ENCODE measurements at places on chromosomes 6 and 20.

- peak; percentile 31 for DNase-seq
Measured at GRCh38 chr20:41078329-41078728, 49.7 kb downstream of the TOP1 start.

GRCh38 chr20:17969884-17970409 is 1.1 kb downstream of the MGME1 start:
- DNase-seq = peak; percentile 77

DNA sequence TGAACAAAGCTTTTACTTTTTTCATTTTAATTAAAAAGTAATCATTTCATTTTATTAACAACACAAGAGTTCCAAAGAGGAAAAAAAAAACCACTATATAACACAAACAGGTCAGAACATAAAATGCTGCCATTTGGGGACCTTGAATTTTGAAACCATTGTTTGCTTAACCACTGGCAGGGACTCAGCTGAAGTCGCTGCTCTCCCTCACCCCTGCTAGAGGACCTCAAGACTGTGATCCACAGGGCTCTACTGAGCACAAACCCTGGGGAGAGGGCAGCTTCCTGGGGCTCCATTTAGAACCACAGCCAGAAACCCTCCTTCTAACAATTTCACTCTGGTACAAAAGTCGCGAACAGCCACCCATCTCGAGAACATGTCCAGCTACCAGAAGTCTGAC is 28.8 kb downstream of the NCOA5 start:
- DNase-seq = no peak

GRCh38 chr6:46590765-46591164 is 61.9 kb downstream of the CYP39A1 start:
- no peak for DNase-seq

GRCh38 chr20:51412333-51412871 is 130.1 kb downstream of the NFATC2 start:
- DNase-seq = no peak

DNA sequence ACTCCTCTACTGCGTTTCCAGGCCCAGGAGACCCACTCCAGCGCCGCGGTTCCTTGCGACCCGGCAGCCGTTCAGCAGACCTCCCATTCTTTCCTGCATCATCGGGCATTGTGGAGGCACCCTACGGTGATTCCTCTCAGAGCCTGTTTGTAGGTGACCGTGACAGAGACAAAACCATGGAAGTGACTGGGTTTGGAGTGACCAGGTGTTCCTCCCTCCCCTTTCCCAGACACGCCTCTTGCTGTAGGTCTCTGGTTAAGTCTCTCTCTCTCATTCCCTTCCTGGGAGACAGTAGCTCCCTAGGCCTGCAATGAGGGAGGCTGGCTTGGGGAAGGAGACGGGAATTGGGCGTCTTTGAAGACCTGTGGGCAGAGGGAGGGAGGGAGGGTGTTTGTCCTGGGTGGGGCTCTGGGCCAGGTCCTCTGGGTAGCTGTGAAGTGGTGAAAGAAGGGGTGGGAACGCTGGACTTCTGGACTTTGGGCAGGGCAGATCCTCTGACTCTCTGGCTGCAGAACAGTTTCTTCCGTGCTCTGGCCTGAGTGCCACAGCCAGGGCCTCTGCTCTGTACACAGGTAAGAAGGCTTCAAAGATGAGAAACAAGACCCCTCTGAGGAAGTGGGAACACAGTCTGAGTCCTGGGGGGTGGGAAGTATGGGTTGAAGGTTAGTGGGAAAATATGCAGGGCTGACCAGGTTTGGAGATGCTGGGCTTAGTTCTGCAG is 763 bp downstream of the KLC4 start:
- DNase-seq = no peak

GRCh38 chr6:25486550-25486949 is 165.5 kb upstream of the SCGN start:
- no peak for DNase-seq

DNA sequence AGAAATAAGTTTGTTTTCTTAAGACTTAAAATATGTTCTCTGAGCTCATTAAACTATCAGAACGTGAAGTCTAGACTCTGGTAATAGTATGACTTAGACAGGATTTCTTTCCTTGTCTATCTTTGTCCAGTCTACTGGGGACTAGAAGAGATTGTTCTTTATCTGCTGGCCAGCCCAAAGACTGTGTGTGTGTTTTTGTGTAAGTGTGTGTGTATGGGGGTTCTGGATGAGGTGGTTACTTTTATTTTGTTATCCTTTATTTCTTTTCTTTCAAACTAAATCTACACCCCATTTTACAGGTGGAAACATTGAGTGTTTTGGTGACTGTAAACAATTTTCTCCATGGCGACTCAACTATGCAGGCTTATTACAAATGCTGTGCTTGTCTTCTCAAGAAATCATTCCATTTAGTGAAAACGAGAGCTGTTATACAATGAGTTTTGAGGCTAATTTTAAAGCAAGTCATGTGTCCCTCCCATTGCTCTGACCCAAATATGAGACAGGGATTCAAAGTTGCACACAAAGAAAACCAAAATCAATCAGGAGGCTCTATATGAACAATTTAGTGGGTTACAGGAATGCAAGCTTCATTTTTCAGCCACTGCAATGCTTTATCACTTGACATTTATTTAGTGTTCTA is 97.6 kb downstream of the ELOVL5 start:
- DNase-seq = no peak

DNA sequence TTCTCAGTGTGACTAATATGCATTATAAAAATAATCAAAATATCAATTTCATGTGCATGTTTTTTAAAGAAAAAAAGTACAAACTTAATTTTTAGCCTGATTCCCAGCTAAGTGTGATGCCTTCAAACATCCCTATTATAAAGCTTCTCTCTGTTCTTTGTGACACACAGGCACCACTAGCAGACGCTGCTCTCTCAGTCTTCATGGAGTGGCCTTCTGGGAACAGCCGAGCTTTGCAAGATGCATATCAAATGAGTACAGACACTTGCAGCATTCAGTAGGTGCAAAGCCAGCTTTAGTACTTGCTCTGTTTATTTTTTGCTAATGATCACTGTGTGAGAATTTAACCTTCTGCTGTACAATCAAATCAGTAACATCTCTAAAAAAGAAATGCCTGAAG is 340.0 kb downstream of the ADGRB3 start:
- DNase-seq = no peak

DNA sequence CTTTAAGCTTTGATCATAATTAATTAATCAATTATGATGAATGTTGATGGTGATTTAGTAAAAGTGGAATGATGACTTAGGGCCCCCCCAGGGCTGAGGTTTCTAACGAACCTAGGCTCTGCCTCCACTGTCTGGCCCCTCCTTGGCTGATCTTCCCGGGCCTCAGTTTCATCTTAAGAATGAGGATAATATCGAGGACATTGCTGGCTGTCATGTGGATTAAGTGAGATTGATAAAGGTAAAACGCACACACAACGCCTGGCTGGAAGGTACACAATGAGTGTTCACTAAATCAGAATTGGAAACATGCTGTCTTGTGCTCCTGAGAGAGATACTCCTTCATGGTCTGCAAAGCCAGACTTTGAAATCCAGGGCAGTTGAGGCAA is 5.3 kb upstream of the SULF2 start:
- no peak for DNase-seq

DNA sequence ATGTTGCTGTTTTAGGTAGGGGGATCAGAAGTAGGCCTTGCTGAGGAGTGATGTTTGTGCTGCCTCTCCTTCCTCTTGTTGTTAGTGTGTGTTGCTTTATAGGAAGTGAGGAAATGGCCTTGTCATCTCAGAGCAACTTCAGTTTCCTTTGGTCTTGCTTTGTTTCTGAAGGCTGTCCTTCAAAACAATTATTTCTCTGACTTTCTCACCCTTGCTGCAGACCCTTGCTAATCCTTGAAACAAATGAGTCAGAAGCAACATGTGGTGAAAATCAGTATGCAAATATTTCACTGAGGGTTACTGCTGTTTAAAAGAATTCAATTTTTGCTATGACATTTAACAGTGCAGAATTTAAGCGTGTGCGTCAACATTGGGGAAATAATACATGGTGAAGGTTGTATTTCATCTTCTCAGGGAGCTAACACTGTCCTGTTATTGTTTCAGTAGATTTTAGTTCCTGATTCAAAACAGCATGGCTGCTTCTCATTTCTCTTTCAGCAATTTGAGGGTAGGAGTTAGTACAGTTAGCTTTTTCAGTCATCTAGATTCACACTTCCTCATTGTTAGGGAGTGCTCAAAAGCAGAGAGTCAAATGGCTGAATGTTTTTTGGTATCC is 13.8 kb downstream of the RNF144B start:
- peak; percentile 46 for DNase-seq

GRCh38 chr6:112770308-112770707 is 423.2 kb downstream of the RFPL4B start:
- no peak for DNase-seq

DNA sequence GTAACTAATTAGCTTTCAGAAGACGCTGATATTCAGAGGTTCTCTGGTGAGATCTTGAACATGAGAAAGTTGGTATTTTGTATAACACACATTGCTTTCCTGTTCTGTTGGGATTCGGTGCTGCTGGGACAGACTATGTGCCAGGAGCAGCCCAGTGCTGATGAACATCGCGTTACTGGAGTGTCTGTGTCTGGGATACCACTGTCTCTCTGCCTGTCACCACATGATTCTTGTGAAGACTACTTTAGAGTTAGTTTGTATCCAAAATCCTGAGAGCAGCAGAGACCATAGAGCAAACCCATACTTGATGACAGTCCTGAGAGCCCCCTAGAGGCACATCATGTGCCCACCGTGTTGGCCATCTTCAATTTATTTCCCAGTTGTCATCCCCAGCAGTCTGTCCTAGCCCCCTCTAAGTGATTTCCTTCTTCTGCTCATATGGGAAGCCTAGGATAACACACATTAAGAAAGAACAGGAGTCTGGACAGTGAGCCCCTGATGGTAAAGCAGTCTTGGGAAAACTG is 41.8 kb upstream of the TINAG start:
- no peak for DNase-seq

DNA sequence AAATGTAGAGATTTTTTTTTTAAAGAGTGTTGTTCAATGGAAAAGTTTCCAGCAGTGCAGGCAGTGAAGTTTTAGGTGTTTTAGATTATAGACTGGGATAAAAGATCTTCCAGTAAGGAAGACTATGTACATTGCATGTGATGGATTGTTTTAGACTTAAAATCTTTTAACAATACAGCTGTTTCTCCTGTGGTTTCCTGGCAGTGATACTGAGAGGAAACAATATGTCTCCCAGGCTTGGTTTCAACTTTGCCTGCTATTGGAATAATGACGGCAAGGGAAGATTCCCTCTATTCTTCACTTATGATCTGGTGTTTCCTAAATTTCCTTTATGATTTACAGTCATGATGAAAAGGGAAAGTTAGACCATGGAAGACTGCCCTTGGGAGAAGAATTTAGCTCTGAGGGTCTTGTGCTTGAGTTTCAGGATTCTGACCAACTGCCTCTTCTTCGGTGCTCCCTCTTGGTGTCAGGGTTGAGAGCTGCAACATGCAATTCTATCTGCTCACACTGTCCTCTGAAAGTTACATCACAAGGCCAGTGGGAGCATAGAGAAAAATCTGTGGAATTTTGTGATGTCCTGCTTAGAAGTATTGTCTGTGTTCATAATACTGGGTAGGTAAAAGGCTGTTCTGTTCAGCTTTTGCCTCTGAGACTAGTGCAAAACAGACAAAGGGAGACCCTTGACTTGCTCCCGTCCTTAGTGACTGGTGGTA is 262.8 kb upstream of the MAN1A1 start:
- no peak for DNase-seq

GRCh38 chr6:9039258-9039657 is 603.9 kb upstream of the SLC35B3 start:
- no peak for DNase-seq

DNA sequence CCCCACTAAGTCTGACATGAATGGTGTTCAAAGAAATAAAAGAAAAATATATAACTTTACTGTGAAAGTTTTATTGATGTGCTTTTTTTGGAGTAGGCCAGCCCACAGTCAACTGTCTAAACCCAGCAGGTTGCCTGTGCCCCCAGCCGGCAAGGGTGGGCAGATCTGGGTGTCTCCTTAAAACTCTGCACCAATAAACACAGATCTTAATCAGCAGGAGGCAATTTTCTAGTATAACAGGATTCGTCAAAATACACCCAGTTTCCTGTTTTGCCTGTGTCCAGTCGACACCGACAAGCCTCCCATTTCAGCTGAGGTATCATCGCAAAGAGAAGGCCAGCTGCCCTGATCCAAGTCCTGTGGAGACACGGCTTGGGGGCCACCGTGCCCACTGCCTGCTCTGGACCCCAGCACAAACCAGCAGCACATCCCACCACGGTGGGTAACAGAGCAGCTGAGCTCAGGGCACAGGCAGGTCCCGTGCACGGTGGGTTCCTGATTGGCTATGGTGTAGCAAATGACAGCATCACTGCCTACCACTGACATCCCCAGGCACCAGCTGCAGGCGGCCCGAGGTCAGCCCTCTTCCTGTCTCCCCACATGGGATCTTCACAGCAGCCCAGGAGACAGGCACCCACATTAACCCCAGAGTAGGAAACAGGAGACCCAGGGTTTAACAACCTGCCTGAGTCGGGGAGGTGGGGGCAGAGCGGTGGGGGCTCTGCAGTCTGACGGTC is 15.7 kb downstream of the BMP7 start:
- DNase-seq = no peak

DNA sequence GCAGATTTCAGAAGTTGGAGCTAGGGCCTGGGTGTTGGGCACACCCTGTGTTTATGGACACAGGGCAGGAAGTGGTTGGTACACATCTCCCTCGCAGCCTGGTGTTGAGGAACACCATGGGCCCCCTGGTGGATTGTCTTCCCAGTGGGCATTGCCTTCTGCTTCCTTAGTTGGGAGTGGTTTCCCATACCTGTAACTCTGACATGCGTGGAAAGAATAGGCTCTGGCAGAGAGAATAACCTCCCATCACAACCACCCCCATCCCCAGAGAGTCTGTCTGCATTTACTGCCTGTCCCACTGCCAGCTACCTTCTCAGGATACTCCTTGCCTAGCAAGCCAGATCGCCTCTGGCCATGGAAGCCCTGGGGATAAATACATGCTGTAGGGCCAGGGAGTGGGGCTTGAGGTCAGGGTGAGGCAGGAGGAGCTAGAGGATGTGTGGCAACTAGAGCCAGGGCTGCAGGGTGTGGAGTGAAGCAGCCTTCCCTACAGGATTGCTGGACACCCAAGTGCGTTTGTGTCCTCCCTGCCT is 14.7 kb downstream of the LRRC73 start:
- no peak for DNase-seq

Data from naive B cell (primary cell).